AG09309 (cell line): ENCODE measurements at places on chromosomes 13 and 19.

GRCh38 chr13:42728507-42729180 lies 52.7 kb upstream of the FAM216B start:
- no peak for DNase-seq

DNA sequence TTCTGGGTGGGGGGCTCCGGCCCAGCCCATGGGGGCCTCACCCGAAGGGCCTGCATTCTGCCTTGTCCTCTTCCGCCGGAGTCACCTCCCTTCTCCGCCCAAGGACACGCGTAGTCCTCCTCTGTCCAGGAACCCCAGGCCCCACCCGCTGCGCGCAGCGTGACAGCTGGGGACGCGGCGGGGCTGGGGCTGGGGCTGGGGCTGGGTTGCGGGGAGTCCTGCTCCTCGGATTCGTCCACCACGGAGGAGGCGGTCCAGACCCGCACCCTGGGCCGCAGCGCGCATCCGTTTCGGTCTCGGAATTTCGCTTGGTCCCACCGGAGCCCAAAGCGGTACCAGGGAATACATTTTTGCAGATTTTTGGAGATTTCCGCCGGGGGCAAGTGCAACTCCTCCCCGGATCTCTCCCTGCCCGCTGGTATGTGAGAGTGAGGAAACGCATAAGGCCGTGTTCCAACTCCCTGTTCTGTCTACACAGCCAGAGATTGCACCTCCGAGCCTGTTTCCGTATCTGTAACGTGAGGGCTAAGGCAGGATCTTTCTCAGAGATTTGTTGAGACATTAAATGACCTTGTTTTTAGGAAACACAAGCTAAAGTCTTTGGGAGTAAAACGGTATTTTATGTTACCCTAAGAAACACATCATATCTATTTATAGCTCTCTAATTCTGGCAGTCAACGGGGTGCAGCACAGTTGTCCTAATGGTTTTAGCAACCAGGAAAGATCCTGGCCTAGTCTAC lies at the start of gene COX7A1:
TSS of gene COX7A1 (minus strand) at position 96 of the 740 bp plus-strand sequence. CDS start at position 56, 40 bp downstream.
- DNase-seq: no peak

- no peak for DNase-seq
Measured at GRCh38 chr19:3073159-3073563, 10.9 kb upstream of the TLE5 start.

DNA sequence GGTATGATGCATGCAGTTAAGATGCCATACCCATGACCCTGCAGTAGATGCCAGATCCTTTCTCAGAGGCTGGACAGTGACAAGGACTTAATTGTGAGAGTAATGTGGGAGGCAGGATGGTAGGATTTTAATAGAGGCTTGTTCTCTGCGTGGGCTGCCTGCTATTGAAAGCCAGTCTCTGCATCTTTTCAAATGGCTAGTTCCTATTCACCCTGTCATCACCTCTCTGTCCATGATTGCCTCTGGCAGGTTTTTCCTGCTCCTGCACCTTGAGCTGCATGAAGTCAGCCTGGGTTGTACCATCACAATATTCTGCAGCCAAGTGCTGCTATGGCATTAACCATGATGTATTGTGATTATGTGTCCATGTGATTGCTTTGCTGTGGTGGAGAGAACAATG lies 440.5 kb downstream of the ITGBL1 start:
- no peak for DNase-seq

DNA sequence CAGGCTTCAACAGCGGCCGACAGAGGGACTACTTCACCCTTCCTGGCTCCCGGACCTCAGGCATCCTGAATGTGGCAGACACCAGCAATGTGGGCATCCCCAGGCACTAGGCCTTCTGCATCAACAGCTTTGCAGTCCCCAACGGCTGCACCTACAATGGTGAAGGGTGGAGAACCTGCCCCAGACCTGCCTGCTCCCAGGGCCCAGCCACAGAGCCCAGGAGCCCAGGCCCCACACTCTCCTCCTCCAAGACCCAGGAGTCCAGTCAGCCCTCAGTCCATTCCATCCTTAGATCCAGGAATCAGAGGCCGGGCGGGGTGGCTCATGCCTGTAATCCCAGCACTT lies 34.5 kb downstream of the HPN start:
- no peak for DNase-seq

GRCh38 chr19:58035863-58036262 lies 2.0 kb downstream of the ZSCAN1 start:
- no peak for DNase-seq

- no peak for DNase-seq
Measured at GRCh38 chr19:14093117-14093823, 2.7 kb upstream of the SAMD1 start.

- no peak for DNase-seq
Measured at GRCh38 chr19:35299523-35300338, 7.8 kb downstream of the MAG start.

DNA sequence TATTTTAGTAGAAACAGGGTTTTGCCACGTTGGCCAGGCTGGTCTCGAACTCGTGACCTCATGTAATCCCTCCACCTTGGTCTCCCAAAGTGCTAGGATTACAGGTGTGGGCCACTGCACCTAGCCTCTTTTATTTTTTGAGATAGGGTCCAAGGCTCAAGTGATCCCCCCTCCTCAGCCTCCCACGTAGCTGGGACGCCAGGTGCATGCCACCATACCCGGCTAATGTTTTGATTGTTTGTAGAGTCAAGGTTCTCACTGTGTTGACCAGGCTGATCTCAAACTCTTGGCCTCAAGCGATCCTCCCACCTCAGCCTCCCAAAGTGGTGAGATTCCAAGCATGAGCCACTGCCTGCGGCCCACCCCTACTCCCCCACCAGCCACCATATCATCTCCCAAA lies 6.3 kb downstream of the SLC7A9 start:
- no peak for DNase-seq

DNA sequence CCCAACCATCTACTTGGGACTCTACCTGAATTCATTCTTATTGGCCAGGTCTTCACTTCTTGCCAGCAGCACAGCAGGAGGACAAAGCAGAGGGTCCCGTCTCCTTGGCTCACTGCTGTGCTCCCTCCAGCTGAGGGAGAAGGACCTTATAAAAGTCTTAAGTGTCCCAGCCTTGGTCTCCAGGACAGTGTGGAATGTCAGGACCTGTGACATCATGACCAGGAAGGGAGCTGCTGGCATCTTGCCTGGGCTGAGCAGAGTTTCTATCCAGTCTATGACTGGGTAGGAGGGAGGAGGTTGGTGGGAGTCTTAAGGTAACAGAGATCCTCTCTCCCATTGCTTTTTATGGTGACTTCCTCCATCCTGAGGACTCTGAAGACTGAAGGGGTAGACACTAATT lies 56.6 kb upstream of the ANKRD10 start:
- no peak for DNase-seq

DNA sequence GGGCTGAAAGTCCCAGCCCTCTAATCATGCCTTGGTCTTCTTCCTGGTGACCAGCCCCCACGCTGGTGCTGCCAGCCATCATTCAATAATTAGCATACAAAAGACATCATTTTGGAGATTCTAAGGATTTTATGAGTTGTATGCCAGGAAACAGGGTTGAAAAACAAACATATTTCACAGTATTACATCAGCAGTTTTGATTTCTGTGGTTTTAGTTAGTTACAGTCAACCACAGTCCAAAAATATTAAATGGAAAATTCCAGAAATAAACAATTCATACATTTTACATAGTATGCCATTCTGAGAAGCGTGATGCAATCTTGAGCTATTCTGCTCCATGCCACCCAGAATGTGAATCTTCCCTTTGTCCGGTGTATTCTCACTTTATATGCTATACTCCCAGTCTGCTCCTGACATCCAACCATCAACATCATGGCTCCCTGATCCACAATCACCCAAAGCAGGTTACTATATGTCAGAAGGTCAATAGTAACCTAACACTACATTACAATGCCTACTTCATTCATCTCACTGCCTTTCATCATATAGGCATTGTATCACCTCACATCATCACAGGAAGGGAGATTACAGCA lies 49.2 kb downstream of the STOML3 start:
- no peak for DNase-seq

GRCh38 chr13:106492588-106493475 lies 42.6 kb downstream of the EFNB2 start:
- DNase-seq: no peak

DNA sequence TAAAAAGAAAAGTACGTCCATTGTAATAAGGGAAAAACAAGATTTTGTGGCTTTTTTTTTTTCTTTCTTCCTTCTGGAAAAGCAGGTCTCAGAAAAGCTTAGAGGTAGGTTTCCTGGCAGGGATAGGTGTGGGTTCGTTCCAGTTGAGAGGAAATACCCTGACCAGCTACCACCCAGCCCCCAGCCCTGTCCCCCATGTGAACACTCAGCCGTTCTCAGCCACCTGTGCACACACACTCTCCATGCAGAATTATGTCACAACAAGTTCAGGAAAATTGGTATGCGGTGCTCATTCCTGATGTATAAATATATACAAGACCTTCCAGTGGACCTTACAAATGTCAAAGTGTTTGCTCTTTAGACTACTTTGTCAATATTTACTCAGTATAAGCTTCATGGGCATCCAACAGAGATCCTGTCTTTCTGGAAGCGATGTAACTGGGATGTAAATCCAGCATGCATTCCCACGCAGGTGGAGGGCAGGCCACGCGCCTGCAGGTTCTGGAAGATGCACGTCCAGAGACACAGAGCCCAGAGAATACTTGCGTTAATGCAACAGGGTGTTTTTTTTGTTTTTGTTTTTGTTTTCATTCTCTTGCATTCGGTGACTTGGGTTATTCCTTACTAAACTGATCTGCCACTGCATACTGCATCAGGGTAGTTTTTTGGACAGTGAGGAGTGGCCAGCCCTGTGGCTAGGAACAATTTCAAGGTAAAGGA lies 68.8 kb downstream of the TSHZ3 start:
- no peak for DNase-seq

- no peak for DNase-seq
Measured at GRCh38 chr13:62250501-62251201, 835.0 kb upstream of the PCDH20 start.

DNA sequence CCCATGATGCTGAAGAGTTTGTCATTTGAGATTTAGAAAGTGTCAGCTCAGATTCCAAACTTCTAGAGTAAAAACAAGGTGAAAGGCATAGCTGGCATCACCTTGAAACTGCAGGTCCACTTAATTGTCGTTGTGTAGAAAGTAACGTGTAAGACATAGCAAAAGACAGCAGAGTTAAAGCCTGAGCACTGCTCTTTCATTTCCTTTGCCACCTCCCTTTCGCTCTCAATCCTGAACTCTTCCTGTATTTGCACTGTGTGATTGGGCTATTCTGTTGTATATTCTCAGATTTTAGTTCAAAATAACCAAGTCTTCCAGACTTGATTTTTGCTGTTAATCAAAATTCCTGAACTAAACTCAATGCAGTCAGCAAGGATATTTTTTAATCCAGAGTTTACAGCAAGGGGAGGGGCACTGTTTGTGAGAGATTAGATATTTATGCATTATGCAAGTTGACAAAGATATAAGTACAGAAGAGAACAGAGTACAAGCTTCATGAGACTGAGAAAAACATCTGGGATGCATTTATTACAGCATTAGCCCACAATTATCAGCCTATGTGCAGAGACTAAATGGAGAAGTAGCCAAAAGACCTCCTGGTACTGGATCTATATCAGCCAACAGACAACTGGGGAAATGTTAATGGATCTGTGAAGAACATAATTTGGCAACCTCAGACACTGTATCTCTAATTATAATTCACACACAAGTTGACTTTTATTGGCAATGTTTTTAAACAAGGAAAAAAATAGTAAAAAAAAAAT lies 328.6 kb downstream of the SUCLA2 start:
- peak; percentile 16 for DNase-seq

DNA sequence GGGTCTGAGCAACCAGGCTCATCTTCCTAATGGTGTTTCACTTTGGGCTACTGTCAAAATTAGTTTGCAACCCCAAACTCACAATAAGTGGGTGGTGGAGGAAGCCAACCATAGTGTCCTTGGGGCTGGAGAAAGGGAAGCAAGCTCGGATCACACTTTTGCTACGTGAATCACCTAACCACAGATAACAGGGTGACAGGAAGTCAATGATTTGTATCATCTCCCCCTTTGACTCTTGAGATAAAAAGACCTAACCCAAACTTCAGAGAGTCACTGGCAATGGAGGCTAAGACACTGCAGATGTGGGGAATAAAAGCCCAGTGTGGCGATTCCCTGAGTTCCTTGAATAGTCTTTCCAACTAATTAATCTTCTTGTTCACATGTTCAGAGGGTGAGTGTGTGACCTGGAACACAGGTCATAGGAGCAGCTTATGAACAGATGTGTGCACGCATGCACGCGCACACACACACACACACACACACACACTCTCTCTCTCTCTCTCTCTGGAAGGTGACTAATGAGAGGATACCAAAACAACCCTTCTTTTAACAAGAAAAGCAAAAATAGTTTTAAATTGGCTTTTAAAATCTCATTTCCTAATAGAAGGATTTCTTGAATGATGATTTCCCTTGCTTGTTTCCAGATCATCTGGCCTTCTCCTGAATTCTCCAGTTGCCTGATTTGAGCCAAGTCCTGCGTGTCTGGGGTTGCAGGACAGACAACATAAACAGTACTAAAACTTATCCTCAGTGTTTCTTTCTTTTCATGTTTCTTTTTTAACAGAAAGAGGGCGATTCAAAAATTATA lies 21.2 kb upstream of the DOCK9 start:
- DNase-seq: no peak

GRCh38 chr13:43730642-43731041 lies 56.1 kb downstream of the ENOX1 start:
- DNase-seq: no peak

DNA sequence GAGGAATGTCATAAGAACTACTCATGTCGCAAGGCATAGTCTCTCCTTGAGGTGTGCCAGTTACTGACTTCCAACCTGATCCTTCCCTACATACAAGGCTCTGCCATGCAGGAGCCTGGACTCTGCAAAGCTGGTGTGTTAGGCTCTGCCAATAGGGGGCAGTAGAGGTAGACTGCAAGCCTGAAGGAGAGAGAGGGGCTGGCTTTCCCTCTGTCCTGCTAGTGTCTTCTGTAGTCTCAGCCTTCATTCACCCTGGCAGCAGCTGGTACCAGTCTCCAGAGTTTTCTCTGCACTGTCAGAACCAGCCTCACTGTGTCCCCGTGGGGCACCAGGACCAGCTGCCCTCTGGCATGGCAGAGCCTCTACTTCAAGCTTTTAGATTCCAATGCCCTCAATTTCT lies 14.5 kb downstream of the SHISA2 start:
- DNase-seq: no peak

DNA sequence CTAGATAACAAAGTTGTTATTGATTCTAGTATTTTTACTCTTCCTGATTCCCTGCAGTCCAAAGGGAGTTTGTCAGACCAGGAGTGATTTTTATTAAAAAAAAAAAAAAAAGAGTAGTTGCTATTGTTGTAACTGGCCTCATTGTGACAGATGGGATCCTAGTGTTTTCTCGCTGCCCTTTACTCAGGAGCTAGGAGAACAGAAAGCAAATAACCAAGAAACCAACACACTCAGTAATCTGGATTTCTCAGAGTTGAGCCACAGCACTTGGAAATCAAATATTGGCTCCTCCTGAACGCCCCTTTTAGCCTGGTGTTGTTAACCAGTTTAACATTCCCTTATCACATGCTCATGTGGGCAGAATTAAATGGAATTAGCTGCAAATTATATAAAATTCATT lies 8.3 kb upstream of the PDX1 start:
- DNase-seq: no peak
